ENCODE measurements at places on chromosomes 3 and 15.

DNA sequence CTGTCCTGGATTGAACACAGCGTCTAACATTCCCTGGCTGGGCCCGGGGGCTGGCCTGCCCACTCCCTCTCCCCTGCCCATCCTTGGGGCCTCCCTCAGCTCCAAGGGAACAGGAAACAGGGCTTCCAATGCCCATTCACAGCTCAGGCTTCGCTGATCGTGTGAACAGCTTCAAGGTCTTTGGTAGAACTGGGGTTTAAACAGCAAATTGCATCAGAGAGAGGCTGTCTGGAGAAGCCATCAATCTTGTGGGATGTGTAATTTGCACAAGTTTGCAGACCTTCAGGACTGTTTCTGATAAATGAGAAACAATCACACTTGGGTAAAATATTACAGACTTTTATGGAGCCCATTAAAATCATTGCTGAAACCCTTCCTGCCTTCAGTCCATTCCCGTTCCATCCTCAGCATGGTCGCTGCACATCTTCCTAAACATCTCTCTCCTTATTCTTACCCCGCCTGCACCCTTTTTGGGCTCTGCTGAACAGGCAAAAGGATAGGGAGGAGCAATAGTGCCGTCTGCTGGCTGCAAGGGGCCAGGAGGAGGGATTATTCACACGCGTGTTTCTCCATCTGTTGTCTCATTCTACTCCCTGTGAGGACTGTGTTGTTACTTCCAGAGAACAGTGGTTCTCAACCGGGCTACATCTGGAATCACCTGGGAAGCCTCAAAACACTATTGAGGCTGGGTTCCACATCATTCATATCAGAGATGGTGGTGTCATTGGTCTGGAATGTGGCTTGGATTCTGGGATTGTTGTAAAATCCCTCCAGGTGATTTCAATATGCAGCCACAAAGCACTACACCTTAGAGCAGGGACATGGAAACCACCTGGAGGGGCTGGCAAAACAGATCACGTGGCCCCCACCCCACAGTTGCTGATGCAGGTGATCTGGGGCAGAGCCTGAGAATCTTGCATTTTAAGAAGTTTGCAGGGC, 116.3 kb downstream of the CLSTN2 start:
- no peak for DNase-seq

- DNase-seq: no peak
Measured at GRCh38 chr15:91769894-91770293, 83.6 kb upstream of the SLCO3A1 start.

- DNase-seq: no peak
Measured at GRCh38 chr3:51798411-51798963, 19.4 kb upstream of the IQCF6 start.

- DNase-seq: no peak
Measured at GRCh38 chr3:122902326-122902725, 107.5 kb downstream of the SLC49A4 start.

DNA sequence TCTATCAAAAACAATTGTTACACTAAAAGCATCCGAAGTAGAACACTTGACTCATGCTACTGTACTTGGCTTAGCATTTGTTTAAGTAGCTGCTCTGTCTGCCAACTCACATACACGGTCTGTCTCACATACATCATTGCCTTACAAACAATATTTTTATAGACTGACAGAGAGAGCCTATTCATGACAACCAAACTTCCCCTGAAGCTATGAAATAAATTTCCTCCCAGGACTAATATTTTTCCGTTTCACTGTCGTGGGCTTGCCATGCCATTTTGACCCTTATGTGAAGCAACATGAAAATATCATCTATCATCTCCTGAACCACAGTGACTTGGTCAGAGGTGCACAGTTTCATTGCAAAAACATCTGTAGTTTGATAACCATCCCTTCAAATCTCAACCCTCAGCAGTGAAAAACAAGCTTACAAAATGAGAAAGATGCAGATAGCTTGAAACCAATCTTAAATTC, 66.5 kb upstream of the PYGO1 start:
- DNase-seq: no peak

- no peak for DNase-seq
Measured at GRCh38 chr15:96553006-96553405, 222.5 kb downstream of the NR2F2 start.

GRCh38 chr3:125075738-125076137, 19.9 kb upstream of the HEG1 start:
- DNase-seq: no peak

DNA sequence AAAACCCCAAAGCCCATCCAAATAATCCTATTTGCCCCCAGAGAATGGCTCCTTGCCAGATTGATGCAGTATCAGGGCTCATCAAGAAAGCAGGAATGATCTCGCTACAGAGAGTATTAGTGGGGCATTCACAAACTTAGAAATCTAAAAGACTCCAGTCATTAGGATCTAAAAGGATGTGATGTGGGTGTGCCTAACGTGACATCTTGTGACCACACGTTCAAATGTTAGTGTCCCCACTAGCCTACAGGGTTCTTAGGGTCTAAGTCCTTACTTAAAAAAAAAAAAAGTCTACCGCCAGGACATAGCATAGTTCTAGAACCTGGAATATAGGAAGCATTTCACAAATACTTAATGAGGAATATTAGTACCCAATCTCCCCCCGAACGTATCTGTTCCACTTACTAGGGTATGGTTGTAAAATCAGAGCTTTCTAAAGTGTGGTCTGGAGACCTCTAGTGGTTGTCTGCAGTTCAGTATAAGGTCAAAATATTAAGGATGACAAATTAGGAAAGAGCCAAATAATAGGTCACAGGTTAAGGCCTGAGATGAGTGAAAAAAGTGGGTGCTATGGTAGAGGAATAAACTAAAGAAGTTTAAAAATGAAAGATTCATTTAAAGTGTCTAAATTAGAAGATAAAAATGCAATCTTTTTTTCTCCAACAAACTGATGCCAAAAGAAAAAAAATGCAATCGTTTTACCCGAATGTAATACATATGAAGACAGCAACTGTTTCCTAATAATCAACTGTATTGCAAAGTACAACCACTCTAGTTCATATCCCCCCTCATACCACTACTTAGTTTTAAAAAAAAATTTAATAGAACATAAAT, 4.2 kb upstream of the CHRM5 start:
- DNase-seq: no peak

DNA sequence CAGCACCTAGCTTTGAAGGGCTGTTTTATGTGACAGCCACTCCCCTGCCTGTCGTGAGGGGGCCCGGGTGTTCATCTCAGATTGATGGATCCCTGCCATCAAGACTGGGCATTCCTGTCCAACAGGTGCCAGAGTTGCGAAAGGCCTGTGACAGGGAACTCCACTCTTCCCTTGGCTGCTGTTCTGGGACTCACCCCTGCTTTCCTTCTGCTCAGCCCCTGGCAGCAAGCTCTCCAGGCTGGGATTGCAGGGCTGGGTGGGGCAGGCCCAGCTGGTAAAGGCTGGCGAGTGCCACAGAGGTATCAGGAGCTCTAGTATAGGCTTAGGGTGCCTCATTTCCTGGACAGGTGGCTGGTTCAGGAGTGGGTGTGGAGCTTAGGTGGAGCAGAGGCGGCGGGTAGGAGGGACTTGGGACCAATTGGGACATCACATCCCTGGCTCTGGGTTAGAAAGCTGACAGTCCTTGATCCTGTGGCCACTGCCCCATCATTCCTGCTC, at the start of gene PLA2G4B:
PLA2G4B (plus strand) TSS at position 448 of the 498 bp plus-strand sequence. CDS start 67 bp downstream, outside the sequence.
- no peak for DNase-seq
